Amniotic stem cell (primary cell): ENCODE measurements at places on chromosomes 3 and 15.

DNA sequence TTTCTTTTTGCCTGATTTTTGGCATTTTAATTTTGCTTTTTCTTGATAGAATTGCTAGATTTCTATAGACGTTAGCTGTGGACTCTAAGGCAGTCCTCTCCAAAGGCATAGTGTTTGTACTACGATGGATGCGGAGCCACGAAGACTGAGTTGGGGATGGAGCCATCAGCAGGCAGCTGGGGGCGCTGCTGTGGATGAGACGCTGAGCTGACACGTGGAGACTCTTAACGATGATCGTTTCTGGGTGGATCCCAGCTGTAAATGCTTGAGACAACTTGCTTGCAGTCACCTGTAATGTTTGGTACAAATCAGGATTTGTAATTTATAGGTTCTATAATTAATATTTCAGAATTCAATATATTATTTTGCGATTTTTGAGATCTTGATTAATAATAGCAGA is 13.3 kb upstream of the PPP1R2 start:
- DNase-seq, result no peak

- no peak for DNase-seq
Observed at GRCh38 chr15:70437882-70438451, 325.4 kb downstream of the UACA start.

DNA sequence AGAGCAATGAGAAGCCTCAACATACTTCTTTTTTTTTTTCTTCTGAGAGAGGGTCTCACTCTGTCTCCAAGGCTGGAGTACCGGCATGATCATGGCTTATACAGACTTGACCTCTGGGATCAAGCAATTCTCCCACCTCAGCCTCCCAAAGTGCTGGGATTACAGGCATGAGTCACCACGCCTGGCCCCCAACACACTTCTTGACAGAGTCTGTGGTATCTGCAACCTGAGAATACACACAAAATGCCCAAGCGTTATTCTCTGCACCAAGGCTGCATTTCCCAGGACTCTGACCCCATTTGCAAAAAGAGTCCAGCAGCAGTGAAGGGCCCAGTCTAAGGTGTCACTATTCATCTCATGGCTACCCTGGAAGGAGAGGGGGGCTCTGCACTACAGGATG is 42.7 kb upstream of the BLM start:
- DNase-seq, result no peak

- DNase-seq, result no peak
Observed at GRCh38 chr3:154243353-154243752, 80.9 kb downstream of the DHX36 start.

DNA sequence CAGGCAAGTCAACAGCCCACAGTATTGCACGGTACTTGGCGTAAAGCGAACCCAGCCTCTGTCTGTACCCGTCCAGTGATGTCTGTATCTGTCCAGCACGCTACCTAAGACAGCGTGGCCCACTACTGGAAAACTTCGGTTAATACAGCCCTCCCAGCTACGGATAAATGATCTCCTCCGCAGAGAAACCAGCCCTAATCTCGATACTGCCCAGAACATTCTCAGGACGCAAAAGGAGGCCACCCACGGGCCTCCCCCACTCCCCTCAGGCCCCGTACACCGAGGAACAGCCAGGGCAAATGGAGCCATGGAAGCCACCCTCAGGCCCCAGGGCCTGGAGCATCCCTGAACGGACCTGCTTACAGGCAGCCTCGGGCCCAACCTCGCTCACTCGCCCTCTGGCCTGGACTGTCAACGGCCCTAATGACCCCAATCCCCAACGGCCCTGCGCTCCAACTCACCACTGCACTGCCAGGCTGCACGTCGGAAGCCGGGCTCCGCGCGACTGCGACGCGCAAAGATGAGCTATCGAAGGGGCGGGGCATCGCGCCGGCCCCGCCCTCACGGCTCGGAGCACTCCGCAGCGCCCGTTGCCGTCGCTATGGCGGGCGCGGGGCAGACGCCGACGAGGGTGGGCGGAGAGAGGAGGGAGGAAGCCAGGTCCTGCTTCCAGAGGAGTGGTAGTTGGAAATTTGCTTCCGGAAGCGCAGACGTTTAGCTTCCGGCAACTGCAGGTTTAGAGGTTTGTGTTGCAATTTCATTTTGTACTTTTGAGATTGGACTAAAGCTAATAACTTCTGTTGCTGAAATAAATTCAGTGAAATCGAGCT is at the start of gene SKIC8:
TSS of gene SKIC8 (minus strand) at position 509 of the 830 bp plus-strand sequence. CDS start 3,923 bp downstream, outside the sequence.
- DNase-seq, result peak; percentile 66

DNA sequence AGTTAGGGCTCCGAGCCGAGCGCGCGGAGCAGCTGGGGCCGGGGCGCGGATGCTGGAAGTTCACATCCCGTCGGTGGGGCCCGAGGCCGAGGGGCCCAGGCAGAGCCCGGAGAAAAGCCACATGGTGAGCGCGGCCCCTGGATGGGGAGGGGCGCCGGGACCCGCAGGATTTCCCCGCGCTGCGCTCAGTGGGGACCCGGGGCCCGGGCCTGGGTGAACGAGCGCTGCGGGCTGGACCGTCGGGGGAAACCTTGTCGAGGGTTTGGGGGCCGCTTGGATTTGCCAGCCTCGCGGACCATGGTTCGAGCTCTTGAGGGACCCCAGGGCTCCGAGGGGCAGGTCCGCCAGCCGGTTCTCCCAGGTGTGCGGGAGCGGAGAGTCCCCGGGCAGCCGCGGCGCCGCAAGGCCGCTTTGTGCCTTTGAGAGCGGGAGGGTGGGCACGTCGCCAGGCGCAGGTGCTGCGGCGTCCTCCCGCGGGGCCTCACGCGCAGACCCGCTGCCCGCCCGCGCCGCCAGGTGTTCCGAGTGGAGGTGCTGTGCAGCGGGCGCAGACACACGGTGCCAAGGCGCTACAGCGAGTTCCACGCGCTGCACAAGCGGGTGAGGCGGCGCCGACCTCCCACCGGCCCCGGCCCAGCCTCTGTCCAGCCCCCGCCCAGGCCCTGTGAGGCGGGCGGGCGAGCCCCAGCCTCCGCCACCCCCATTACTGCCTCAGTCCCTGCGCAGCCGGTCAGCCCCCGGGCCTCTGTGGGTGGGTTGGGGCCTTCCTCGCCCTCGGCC is at the start of gene SNX22:
TSS of gene SNX22 (plus strand) at position 5 of the 780 bp plus-strand sequence. CDS start at position 50, 45 bp downstream.
- no peak for DNase-seq

- no peak for DNase-seq
Observed at GRCh38 chr3:175511219-175511785, 652.2 kb downstream of the NAALADL2 start.

- DNase-seq, result no peak
Observed at GRCh38 chr15:77857419-77857818, 220.1 kb downstream of the TBC1D2B start.

DNA sequence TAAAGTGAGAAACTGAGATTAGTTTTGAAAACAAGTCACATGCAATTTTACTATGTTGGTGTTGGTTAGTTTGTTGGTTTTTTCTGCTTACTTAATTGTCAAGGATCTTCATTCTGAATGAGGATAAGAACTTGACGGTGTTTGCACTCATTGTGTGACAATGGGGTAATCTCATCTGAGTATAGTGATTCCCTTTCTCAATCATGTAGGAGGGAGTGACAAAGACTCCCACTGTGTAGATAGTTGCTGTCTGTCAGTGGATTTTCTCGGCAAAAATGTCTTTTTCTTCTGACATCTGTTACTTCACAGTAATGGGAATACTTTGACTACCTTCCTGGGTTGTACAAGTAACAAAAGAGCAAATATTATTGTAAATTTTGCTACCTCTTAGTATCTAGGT is 23.5 kb downstream of the KCNH8 start:
- DNase-seq, result no peak

- DNase-seq, result no peak
Observed at GRCh38 chr15:73357999-73358665, 10.6 kb downstream of the HCN4 start.

- DNase-seq, result no peak
Observed at GRCh38 chr3:64584179-64584578, 103.6 kb downstream of the ADAMTS9 start.

DNA sequence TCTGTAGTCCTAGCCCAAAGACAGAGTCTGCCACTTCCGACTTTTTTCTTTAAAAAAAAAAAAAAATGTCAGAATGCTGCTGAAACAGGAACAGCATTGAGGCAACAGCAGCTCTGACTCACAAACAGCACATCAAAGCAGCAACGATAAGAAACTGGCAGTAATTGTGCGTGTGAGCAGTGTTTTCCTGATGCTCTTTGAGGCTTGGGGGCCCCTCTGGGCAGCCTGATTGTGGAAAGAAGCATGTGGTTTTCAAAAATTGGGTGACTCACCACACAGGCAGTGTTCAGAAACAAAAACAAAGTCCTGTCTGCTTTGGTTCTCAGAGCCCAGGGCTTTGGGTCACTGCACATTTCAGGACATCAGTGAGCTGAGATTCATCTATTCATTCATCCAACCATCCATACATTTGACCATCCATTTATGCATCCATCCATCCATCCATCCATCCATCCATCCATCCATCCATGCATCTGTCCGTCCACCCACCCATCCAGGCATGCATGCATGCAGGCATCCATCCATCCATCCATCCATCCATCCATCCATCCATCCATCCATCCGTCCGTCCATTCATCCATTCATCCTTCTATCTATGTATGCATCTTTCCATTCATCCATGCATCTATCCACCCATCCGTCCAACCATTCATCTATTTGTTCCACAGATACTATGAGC is 308.4 kb downstream of the RPLP1 start:
- DNase-seq, result peak; percentile 96

GRCh38 chr3:40109641-40110490 is 199.6 kb upstream of the EIF1B start:
- no peak for DNase-seq

DNA sequence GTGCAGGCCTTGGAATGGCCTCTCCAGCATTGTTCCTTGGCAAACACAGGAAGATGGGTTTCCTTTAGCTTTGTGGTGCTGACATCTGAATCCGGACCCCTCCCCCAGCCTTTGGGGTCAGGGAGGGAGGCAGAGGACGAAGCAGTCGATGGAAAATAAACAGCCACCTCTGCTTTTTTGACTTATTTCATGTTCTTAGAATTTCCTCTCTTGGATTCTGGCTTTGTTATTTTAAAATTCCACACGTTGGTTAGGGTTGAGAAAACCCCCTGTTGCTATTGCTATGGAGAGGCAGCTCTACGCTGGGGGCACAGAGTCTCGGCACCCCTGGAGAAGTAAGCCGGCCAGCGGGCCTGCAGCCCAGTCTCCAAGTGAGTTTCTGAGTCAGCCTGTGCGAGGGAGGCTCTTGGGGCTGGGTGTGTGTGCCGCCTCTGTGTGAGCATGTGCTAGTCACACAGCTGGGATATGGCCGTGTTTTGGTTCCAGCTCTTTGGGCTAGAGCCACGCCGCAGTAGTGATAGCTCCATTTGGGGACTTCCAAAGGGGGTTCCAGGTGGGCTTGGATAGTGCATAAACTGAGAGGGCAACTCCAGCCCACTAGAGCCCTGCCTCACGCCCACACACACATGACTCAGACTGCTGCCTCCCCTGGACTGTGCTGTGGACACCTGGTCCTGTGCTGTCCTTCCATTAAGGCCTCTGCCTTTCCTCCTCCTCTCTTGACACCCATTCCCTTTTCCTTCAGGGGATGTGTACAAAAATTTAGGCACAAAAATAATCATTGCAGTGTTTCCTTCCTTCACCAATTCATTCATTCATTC is 58.8 kb downstream of the AMOTL2 start:
- no peak for DNase-seq

DNA sequence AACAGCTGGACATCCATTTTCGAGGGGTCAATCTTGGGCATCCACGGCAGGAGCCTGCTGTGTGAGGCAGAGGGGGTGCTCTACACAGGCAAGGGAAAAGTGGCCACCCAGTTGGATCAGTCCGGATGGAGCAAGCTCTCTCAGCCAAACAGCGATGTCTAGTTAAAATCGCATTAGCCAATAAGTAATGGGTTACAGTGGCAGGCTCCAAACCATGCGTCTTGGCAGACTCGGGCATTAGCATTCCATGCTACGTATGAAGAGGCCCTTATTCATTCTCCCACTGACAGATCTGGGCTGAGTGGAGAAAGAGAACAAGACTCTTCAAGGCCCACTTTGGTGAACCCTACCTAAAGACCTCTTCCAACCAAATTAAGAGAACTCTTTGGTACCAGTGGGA is 49.3 kb downstream of the CCNB2 start:
- no peak for DNase-seq

DNA sequence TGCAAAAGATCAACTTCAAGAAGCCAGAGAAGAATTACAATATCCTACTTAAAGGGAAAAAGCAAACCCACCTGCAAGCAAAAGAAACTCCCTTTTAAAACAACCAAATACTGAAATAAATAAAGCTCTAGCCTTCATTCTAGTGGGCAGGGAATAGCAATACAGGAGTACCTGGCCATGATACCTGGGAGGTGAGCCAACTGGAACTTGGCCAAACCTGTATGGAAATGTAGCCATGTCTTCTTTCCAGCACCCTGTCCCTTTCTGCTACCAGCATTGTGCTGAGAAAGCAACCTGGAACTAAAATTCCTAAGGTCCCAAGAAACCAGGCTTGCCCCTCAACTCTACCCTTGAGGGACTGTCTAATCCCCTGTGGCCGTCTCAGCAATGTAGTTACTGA is 530.0 kb downstream of the EPHB1 start:
- DNase-seq, result no peak

DNA sequence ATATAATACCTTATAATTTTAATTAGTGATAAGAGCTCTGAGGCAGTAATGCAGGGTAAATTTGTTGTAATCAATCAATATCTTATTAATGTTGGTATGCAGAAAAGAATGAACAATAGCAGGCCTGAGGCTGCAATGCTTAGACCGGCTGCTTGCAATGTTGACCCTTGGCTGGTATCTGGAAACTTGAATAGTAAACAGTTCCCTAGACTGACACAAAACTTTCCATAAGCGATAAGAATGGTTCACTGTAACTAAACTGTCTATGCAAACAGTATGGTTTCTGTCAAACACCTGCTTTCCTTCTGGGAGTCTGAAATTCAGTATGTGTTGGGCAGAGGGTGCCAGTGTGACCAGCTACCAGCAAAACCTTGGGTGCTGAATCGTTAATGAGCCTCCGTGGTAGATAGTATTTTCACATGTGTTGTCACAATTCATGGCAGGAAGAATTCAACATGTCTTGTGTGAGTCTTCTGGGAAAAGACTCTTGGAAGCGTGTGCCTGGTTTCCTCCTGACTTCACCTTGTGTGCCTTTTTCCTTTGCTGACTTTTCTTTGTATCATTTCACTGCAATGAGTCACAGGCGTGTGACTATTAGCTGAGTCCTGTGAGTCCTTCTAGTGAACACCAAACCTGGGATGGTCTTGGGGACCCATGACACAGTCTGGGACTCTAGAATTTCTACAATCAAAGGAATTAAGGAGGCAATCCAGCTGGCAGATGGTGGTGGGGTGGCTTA is 30.7 kb upstream of the CLRN1 start:
- no peak for DNase-seq

- no peak for DNase-seq
Observed at GRCh38 chr15:60661080-60661645, 182.2 kb upstream of the ICE2 start.

GRCh38 chr15:39084674-39085530 is 496.0 kb upstream of the THBS1 start:
- DNase-seq, result no peak

DNA sequence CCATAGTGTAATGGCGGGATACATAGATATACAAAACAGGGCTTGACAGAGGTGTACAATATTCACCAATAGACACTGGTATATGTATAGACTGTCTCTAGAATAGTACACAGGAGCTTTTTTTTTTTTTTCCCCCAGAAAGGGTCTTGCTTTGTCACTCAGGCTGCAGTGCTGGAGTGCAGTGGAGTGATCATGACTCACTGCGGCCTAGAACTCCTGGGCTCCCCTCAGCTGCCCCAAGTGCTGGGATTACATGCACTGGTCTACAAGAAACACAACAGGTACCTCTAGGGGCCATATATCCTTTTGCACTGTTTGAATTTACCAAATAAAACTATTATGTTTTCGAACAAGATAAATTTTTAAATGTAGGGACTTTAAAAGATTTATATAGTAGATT is 12.3 kb downstream of the RHOA start:
- DNase-seq, result no peak

- DNase-seq, result no peak
Observed at GRCh38 chr3:119401069-119401468, 62.3 kb downstream of the TMEM39A start.
